ENCODE measurements at places on chromosomes 13 and 19. TPM values are rescaled to one million over a fixed set of nuclear protein-coding genes. Genes with fewer than 3 reads are reported as not detected.

GRCh38 chr13:74452176-74452575, 318.0 kb upstream of the KLF12 start:
- DNase-seq, result no peak

DNA sequence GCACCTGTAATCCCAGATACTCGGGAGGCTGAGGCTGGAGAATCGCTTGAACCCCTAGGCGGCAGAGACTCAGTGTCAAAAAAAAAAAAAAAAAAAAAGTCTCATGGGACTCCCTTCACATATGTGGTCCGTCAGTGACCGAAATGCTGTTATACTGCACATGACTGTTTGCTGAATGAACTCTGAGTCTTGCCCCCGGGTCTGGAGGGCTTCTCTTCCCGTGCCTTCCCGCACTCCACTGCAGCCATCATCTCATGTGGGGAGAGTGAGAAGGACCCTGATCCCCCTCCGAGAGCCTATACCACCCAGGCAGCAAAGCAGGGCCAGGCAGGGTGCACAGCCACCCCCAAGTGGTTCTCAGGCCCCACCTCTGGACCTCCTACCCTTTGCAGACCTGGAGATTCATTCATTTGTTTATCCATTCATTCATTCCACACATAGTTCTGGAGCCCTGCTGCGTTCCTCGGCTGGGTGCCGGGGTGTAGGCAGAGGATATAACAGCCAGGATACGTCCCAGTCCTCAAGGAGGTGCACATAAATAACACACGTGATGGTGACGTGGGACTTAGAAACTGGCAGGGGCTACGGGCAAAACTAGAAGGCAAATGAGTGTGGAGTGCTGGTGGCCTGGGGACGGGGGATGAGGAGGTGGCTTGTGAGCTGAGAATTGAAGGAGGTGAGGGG, 14.2 kb downstream of the NDUFA11 start:
- DNase-seq, result peak; percentile 51

GRCh38 chr13:67437244-67437643, 207.1 kb upstream of the PCDH9 start:
- DNase-seq, result no peak

- no peak for DNase-seq
Observed at GRCh38 chr13:26266311-26266710, 12.4 kb downstream of the CDK8 start.

- DNase-seq, result no peak
Observed at GRCh38 chr13:30359991-30360390, 52.6 kb upstream of the KATNAL1 start.

DNA sequence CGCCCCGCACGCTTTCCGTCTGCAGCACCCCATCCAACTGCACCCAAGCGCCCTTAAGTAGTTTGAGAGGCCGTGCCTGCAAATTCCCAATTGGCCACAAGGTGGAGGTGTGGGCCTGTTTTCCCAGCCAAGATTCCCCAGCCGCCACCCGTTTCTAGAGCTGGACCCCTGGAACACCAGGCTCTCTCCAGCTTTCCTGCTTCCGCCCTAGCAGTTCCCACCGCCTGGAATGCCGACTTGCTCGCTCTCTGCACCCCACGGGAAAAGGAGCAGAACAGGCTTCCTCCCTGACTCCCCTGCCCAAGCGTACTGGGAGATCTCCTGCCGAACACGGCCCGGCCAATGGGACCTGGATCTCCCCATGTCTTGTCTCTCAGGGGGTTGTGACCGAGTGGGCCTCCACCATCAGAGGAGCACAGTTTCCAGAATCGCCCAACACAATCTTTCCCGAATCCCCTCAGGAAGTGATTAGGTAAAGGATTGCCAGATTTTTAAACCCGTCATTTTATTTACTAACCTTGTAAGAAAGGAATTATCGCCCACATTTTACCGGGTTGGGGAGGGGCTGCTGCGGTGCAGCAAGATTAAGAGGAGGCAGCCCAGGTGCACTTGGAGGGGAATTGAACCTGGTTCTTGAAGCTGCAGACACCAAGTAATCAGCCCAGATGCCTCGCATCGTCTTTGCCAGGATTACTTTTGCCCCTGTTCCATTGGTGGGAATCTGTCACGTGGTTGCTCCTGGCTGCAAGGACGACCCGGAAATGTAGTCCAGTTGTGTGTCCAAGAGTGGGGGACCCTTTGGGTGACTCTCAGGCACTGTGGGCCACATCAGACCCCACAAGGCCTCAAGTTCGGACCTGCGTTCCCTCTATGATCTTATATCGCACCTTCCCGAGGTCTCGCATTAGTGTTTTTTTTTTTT, 3.5 kb upstream of the NAPSA start:
- peak; percentile 90 for DNase-seq

DNA sequence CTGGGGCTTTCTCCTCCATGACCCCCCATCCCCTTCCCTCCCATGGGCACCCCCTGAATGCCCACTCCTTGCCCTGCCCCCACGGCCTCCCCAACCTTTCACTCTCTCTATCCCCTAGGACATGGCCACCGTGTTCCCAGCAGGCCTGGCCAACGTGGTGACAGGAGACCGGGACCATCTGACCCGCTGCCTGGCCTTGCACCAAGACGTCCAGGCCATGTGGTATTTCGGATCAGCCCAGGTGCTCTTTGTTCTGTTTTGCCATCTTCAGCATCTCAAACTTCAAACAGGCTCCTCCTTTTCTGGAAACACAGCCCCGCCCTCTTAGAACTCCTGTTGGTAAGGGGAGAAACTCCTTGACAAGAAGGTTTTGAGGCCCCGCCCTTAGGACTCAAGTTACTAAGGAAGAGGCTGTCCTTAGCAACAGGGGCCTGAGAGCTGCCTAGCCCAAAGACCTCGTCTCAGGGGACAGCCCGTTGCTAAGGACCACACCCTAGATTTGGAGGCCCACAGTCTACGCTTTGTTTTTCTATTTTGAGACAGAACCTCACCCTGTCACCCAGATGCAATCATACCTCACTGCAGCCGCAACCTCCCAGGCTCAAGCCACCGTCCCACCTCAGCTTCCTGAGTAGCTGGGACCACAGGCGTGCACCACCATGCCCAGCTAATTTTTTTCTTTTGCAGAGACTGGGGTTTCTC, 5.1 kb upstream of the FLT3LG start:
- DNase-seq, result peak; percentile 78

- DNase-seq, result peak; percentile 98
Observed at GRCh38 chr19:44741841-44742329, 6.6 kb upstream of the BCL3 start.

GRCh38 chr13:24680258-24680920, at the start of gene ATP12A:
TSS of gene ATP12A (plus strand) at chr13:24680408. CDS start at chr13:24680744, 336 bp downstream.
- peak; percentile 52 for DNase-seq

SLC17A7 gene
- polyA plus RNA-seq, result not detected

ASF1B gene
- polyA plus RNA-seq, result 19.0 TPM

GPR12 gene
- not detected for polyA plus RNA-seq

ZNF492 gene
- polyA plus RNA-seq, result 0.20 TPM

PRR19 gene
- 1.1 TPM for polyA plus RNA-seq

ZNF541 gene
- 0.15 TPM for polyA plus RNA-seq

All from GM23248 (cell line).